SW 1271 (cell line): ENCODE measurements at places on chromosomes 5 and 9.

DNA sequence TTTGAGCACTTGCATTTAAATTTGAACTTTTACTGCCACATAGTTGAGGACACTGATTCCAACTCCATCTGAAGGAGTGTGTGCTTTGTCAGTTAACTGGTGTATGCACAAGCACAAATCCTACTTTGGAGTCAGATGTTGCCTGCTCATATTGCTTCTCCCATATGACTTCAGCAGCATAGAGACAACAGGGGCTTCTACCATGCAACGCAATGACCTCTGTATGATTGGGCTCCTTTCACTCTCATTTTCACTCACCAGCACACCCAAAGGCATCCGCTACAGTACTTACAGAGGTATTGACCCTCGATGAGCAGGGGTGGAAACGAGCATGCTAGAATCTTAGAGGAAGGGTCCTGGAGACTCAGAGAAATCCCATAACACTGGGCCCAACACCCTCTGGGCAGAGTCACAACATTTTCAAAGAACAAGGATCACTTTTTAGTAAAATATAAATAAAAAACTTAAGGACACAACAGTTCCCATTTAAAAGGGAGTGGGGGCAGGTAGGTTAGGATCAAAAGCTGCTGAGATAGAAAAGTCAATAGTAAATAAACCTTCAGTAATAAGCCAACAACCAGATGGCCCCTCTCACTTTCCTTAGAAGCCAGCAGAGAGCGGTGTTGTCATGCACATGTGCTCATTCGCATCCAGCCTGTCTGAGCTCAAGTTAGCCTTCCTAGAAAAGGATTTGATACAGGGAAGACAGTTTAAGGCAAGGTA is 203.8 kb downstream of the SNCAIP start:
- peak; percentile 52 for DNase-seq

- no peak for DNase-seq
Measured at GRCh38 chr5:12772276-12772675, 868.0 kb upstream of the CTNND2 start.

DNA sequence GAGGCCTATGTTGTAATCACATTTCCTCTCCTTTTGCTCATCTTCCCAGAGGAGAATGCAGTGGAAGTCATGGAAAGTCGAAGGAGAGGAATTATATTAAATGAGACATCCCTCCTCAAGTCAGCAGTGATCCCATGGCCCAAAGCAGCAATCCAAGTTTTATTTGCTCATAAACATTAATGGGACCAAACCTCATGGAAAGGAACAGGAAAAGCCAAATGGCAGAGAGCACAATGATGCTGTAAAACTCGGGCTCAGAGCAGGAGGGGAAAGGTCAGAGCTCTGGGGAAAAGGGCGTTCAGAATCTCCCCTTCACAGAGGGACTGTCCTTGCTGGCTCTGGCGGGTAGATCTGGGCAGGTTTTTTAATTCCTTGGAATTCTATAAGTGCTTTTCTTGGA is 175.8 kb downstream of the C5orf15 start:
- DNase-seq, result no peak

GRCh38 chr5:119537704-119538103 is 85.4 kb downstream of the HSD17B4 start:
- no peak for DNase-seq

DNA sequence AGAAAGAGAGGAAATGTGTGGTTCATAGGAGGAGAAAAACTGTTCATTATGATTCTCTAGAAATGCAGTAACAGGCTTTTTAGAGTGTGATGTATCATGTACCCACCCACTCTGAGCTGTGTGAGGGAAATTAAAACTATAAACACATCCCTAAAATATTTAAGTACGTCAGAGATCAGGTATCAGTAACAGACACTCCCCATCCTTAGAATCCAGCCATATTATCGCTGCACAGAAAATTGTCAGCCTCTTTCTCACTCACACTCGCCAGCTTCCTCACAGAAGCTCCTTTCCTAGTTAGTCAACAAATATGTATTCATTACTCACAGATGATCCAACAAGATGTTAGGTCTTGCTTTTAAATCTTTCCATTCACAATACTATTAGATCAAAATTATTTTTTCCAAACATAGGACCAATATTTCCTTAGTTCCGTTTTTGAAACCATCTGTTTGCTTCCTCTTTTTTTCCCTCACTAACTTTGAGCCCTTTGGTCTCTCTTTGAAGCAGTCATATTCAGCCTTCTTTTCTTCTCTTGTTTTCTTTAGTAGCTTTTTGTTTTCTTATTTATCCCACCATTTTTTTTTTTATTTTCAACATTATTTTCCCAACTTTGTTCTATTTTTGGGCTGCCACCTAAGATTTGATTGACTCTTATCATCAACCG is 13.6 kb upstream of the MAST4 start:
- no peak for DNase-seq

- DNase-seq, result peak; percentile 38
Measured at GRCh38 chr5:135139381-135140134, 105.5 kb upstream of the PITX1 start.

DNA sequence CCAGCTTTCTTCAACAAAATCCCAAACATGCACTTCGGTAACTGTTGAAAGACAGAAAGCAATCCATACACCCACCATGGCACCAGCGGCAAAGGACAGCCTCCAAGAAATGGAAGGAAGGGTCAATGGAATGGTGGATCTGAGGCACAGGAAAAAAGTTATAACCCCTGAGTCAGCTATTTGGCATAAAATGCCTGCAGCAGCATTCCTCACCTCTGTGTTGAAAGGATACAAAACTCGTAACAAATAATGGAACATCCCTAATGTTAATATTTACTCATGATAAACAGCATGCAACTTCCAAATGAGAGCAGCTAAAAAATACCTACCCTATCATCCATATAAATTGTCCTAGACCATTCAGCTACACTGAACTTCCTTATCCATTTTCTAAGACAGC is 9.4 kb downstream of the FBXW11 start:
- DNase-seq, result no peak
